Activated CD4-positive, alpha-beta memory T cell treated with anti-CD3 and anti-CD28 coated beads, Interleukin-2, amount 10 ng/mL, durations not matched to agents 7 days and 5 days (primary cell): ENCODE measurements at places on chromosomes 1 and 21. TPM values are rescaled to one million over a fixed set of nuclear protein-coding genes. Genes with fewer than 3 reads are reported as not detected.

DNA sequence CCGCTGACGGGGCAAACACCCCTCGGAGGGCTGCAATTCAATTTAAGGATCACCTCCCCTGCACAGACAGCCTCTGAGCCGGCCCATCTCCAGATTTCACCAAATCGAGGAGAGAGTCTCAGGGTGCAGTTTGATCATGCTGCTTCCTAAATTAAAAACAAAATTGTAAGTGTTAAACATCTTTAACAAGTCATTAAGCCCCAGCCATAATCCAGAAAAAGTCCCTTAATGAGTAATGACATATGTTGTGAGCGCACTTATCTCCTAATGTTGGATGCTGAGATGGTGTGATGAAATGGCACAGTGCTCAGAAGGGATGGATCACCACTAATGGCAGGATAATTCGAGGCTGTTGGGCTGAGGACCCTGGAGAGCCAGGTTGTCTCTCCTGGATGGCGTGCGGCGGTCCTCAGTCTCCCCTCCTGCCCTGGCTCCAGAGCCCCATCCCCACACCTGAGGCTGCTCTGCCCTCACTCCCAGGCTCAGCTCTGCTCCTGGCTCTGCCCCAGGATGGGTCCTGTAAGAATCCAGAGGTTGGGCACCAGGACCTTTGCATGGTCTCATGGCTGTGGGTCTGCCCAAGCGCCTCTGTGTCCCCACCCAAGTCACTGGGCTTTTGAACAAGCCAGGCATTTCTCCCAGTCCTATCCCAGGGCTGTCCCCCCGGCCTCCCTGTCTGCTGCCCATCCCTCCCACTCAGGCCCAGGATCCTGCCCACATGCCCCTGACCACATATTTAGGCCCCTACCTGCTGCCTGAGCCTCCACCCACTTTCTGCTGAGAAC, 224.4 kb upstream of the POU3F1 start:
- H3K27ac ChIP-seq = no peak overlapping the region
- H3K4me3 ChIP-seq = no peak overlapping the region
- peaks cover 33% of the 10 kb centered on the region for H3K27me3 ChIP-seq
- DNase-seq = no peak

GRCh38 chr21:33686386-33686785, 44.1 kb downstream of the ITSN1 start:
- H3K36me3 ChIP-seq = no peaks in the 10 kb centered on the region
- DNase-seq = no peak
- no peak overlapping the region for H3K27ac ChIP-seq

DNA sequence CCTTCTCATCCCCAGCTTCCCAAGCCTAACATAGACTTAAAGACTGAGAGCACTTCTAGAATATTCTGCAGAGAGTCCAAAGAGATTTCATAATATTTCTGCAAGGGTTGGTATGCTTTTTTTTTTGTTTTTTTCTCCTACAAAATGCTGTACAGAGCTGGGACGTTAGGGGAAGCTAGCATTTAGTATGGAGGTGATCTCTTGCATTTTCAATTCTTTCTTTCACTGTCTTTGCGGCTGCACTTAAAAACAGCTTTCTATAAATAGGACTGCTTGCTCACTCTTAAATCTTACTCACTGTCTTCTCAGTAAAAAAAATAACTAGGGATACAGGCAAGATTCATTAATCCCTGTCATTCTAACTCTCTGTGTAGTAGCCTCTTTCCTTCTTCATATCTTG, 7.4 kb downstream of the DSCAM start:
- no peak overlapping the region for H3K4me3 ChIP-seq
- no peaks in the 10 kb centered on the region for H3K4me1 ChIP-seq
- no peak for DNase-seq
- H3K36me3 ChIP-seq = no peaks in the 10 kb centered on the region

Gene NIBAN1
- 68.8 TPM for total RNA-seq

Gene PCBP3
- 3.9 TPM for total RNA-seq

Gene CRP
- total RNA-seq = not detected

Gene KDF1
- total RNA-seq = not detected
